ENCODE measurements at places on chromosomes 7 and 10.

DNA sequence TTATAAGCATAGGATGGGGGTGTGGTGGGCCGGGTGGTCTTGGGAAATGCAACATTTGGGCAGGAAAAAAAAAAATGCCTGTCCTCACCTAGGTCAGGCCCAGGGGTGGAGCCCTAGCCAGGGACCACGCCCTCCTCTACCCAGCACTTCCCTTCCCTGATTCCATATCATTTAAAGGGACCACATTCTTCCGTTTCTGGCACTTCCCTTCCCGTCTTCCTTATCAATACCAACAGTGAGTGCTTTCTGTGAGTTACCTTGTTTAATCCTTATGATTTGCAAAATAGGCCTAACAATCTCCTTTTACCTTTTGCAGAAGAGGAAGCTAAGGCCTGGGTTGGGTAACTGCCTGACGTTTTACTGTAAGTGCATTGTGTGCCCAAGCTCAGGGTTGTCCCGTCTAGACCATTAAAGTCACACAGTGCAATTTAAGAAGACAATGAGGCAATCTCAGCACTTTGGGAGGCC, 16.7 kb upstream of the C10orf95 start:
- DNase-seq, result no peak

DNA sequence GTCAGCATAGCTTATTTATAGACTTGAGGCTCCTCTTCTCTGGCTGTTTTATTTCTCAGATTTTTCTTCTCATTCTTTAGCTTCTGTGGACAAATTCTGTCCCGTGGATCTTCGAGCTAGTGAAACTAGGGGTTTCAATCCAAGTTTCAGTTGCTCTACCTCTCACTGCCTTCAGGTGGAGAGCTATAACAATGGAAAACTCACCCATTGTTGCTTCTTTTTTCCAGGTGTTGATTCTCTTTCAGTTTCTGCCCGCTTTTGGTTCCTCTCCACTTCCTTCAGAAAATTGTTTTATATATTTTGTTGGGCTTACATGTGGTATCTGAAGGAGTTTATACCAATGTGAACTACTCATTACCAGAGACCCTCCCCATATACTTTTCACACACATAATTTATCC, 266.1 kb downstream of the TCF7L2 start:
- no peak for DNase-seq

- no peak for DNase-seq
Measured at GRCh38 chr10:28479927-28480627, 52.8 kb upstream of the WAC start.

- no peak for DNase-seq
Measured at GRCh38 chr7:139960157-139960556, 102.6 kb downstream of the PARP12 start.

GRCh38 chr10:13728898-13729535, 142.3 kb downstream of the PRPF18 start:
- no peak for DNase-seq

DNA sequence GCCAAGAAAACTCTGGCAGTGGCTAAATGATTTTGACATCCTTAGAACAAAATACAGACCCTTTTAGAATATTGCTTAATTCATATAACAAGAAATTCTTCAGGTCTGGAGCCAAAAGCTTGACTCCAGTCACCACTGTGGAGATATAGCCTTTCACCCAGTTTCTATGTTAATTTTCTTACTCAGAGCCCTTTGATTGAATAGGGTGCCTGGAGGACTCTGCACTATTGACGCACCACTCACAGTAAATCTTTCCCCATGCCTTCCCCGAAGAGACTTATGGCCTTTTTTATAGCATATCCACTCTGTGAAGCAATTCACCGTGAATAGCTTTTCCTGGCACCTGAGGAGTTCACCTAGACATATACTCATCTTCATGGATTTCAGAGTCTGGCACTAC, 613.8 kb downstream of the ZWINT start:
- no peak for DNase-seq

GRCh38 chr7:134359787-134360432, 43.2 kb upstream of the SLC35B4 start:
- DNase-seq, result no peak

All from stimulated activated CD8-positive, alpha-beta memory T cell treated with anti-CD3 and anti-CD28 coated beads, Interleukin-7, amount 100 ng/mL, for 4 hours (primary cell).